ENCODE measurements at places on chromosomes 3 and 15.

DNA sequence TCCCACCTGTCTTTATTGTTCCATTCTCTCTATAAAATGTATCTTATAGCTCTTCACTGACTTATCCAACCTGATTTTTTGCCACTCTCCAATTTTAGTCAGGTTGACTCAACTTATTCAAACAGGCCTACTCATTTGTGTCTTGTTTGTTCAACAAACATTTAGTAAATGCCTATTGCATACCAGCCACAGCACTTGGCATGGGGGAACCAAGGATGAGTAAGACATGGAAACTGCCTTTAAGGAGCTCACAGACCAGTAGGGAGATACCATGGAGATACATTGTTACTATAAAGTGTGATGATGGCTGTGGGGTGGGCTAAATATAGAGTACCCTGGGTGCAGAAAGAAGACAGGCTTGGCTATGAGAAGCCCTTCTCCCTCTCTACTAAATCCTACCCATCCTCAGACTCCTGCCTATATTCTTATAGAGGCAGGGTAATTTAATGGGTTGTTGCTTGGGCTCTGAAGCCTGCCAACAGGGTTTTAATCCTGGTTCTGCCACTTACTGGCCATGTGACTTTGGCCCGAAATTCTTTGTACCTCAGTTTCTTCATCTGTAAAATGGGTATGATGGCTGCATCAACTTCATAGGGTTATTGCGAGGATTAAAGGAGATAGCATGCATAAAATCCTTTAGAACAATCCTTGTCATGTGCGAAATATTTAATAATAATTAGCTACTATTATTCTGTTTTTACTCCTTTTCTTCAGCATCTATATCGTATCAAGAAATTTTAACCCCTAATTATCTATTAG, 348.5 kb upstream of the UMPS start:
- H3K4me1 ChIP-seq = no peaks in the 10 kb centered on the region
- no peaks in the 10 kb centered on the region for H3K36me3 ChIP-seq
- H3K4me3 ChIP-seq = no peak overlapping the region

GRCh38 chr15:52080031-52080430, 32.5 kb downstream of the BCL2L10 start:
- no peak overlapping the region for H3K4me3 ChIP-seq
- peaks cover 13% of the 10 kb centered on the region for H3K27me3 ChIP-seq
- H3K27ac ChIP-seq = no peak overlapping the region
- DNase-seq = no peak
- H3K36me3 ChIP-seq = peaks cover 5% of the 10 kb centered on the region

DNA sequence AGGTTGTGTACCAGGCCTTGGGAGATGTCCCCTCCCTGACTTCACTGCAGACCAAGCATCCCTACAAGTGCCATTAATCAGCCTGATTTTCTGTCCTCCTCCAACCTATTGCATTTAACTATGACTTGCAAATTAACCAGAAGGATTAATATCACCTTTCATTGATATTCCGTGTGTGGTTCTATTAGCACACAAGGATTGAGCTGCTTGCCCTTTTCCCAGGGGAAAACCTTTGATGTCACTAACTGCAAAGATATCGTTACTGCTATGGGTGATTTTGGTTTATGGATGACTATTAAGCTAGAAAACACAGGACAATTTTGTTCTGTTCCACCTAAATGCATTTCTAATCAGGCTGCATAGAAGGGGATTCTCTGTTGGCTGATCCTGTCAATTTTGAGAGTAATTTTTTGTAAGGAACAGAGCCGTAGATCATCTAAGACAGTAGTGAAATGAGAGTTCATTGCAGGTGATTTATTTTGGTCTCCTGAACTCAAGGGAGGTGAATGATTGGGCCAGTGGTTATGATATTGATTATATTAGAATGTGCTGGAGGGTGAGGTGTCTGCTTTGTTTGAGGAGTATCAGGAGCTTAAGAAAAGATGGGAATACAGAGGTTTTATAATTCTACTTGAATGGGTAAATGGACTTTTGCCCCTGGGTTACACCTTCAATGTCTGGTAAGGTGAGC, 177.5 kb upstream of the SNTN start:
- DNase-seq = no peak
- no peak overlapping the region for H3K4me3 ChIP-seq
- no peaks in the 10 kb centered on the region for H3K36me3 ChIP-seq
- H3K4me1 ChIP-seq = no peaks in the 10 kb centered on the region

- no peak for DNase-seq
- peak overlapping the region; percentile 80 for H3K4me3 ChIP-seq
- H3K4me1 ChIP-seq = peaks cover 6% of the 10 kb centered on the region
- H3K27me3 ChIP-seq = peaks cover 93% of the 10 kb centered on the region
Measured at GRCh38 chr3:194314388-194315068, 36.6 kb downstream of the CPN2 start.

DNA sequence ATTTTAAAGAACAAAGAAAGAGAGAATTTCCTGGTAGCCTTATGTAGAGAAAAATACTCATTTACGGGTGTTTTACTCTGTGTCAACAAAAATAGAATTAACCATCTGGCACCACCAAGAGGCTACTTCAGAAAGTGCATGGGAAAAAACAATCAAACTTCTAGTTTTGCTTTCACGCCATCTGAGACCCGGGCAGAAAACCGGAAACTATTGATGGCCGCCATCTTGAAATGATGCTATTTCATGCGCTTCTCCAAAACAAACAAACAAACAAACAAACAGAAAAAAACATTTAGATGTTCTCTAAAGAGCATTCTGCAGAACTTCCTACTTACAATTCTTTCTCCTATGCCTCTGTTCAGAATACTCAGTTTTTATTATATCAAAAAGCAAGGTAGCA, 49.4 kb upstream of the SYNPR start:
- H3K27ac ChIP-seq = no peak overlapping the region
- H3K4me3 ChIP-seq = no peak overlapping the region
- no peaks in the 10 kb centered on the region for H3K4me1 ChIP-seq
- H3K36me3 ChIP-seq = no peaks in the 10 kb centered on the region

- no peak for DNase-seq
- H3K4me1 ChIP-seq = peaks cover 2% of the 10 kb centered on the region
- no peaks in the 10 kb centered on the region for H3K36me3 ChIP-seq
- H3K27me3 ChIP-seq = no peaks in the 10 kb centered on the region
- H3K4me3 ChIP-seq = no peak overlapping the region
Measured at GRCh38 chr3:152121270-152121636, 147.5 kb upstream of the MBNL1 start.

DNA sequence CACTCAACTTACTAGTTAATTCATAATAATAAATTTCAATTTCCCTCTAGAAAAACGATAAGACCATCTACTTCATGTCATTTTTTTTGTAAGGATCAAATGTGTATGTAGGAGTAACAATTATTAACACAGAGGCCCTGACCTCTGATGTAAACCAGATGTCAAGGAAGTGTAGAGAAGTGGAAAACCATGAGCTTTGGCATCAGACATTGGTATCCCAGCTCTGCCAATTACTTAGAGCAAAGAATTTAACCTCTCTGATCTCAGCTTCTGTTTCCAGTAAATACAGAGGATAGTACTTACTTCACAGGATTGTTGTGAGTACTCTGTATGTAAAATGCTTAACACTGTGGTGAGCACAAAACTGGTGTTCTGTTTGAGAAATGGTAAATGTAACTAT, 17.5 kb downstream of the AQR start:
- no peaks in the 10 kb centered on the region for H3K4me1 ChIP-seq
- H3K4me3 ChIP-seq = no peak overlapping the region
- DNase-seq = no peak
- peak overlapping the region; percentile 58 for H3K27ac ChIP-seq

GRCh38 chr3:102605153-102605552, 170.3 kb downstream of the ZPLD1 start:
- no peaks in the 10 kb centered on the region for H3K27me3 ChIP-seq
- no peak overlapping the region for H3K4me3 ChIP-seq
- H3K36me3 ChIP-seq = no peaks in the 10 kb centered on the region
- no peaks in the 10 kb centered on the region for H3K4me1 ChIP-seq
- DNase-seq = no peak

- H3K27ac ChIP-seq = no peak overlapping the region
- peaks cover 10% of the 10 kb centered on the region for H3K4me1 ChIP-seq
- no peak for DNase-seq
- peaks cover 6% of the 10 kb centered on the region for H3K27me3 ChIP-seq
- no peaks in the 10 kb centered on the region for H3K36me3 ChIP-seq
- H3K4me3 ChIP-seq = no peak overlapping the region
Measured at GRCh38 chr3:45168451-45168850, 22.3 kb upstream of the CDCP1 start.

GRCh38 chr3:128278130-128278529, 124.8 kb downstream of the EEFSEC start:
- no peak overlapping the region for H3K27ac ChIP-seq
- no peaks in the 10 kb centered on the region for H3K27me3 ChIP-seq
- no peak overlapping the region for H3K4me3 ChIP-seq
- no peaks in the 10 kb centered on the region for H3K36me3 ChIP-seq
- H3K4me1 ChIP-seq = no peaks in the 10 kb centered on the region

DNA sequence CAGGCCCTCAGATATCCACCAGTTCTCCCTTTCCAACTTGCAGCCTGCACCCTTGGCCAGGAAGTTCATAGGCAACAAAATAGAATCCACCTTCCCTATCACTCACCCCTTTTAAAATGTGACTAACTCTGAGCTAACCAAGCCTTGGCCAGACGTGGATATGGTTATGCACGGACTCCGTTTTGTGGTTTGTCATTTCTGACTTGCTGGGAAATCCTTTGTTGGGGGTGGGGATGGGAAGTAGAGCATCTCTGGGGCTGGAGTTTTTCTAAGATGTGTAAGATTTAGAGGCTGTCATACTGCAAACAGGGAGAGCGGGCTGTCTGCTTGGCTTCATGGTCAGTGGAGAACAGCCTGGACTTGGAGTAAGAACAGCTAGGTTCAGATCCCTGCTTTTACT, 62.6 kb downstream of the SMAD3 start:
- no peaks in the 10 kb centered on the region for H3K27me3 ChIP-seq
- peaks cover 61% of the 10 kb centered on the region for H3K4me1 ChIP-seq
- DNase-seq = no peak

DNA sequence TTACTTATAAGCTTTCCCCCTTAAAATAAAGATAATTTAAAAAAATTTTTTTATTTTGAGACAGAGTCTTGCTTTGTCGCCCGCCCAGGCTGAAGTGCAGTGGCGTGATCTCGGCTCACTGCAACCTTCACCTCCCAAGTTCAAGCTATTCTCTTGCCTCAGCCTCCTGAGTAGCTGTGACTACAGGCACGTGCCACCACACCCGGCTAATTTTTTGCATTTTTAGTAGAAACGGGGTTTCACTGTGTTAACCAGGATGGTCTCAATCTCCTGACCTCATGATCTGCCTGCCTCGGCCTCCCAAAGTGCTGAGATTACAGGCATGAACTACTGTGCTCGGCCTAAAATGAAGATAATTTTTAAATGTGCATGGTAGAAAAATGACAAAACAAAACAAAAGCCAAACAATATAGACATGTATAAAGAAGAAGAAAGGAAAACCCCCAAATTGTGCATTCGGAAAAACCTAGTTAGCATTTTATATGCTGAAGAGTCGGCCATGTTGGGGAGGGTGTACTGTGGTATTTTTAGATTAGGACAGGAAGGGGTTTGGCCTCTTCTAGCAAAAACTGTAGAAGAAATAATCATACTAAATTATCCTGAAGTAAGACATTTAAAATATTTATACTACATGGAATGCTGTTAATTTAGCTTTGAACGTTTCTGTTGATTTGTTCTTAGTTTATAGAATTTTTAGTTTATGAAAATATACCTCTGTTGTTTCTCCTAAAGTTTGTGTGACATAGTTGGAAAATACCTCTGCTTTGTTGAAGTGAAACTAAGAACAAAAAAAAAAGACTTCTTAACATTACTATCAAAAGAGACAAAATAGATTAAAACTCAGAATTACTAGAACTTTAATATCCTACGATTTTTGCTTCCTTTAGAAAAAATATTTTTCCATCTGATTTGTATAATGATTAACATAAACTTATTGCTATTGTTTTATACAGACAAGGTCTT, 7.4 kb downstream of the APPL1 start:
- H3K27me3 ChIP-seq = no peaks in the 10 kb centered on the region
- DNase-seq = no peak
- H3K4me1 ChIP-seq = peaks cover 6% of the 10 kb centered on the region
- H3K4me3 ChIP-seq = no peak overlapping the region
- no peak overlapping the region for H3K27ac ChIP-seq

DNA sequence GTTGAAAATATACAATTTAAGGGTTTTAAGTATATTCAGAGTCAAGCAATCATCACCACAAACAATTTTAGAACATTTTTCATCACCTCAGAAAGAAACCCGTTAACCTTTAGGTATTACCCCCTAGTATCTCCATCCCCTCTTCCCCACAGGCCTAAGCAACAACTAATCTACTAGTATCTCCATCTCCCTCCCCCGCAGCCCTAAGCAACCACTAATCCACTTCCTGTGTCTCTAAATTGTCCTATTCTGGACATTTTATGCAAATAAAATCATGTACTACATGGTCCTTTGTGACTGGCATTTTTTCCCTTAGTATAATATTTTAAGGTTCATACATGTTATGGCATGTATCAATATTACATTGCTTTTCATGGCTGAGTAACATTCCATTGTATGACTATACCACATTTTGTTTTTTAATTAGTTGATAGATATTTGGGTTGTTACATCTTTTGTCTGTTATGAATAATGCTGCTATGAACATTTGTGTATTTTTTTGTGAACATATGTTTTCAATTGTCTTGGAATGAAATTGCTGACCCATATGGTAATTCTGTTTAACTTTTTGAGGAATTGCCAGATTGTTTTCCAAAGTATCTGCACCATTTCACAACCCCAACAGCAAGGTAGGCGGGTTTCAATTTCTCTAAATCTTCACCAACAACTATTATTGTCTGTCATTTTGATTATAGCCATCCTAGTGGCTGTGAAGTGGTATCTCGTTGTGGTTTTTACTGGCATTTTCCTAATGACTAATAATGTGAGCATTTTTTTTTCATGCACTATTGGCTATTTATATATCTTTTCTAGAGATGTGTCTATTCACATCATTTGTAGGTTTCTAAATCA, 215.6 kb upstream of the CD96 start:
- H3K4me1 ChIP-seq = peaks cover 14% of the 10 kb centered on the region
- H3K36me3 ChIP-seq = no peaks in the 10 kb centered on the region
- H3K4me3 ChIP-seq = no peak overlapping the region

DNA sequence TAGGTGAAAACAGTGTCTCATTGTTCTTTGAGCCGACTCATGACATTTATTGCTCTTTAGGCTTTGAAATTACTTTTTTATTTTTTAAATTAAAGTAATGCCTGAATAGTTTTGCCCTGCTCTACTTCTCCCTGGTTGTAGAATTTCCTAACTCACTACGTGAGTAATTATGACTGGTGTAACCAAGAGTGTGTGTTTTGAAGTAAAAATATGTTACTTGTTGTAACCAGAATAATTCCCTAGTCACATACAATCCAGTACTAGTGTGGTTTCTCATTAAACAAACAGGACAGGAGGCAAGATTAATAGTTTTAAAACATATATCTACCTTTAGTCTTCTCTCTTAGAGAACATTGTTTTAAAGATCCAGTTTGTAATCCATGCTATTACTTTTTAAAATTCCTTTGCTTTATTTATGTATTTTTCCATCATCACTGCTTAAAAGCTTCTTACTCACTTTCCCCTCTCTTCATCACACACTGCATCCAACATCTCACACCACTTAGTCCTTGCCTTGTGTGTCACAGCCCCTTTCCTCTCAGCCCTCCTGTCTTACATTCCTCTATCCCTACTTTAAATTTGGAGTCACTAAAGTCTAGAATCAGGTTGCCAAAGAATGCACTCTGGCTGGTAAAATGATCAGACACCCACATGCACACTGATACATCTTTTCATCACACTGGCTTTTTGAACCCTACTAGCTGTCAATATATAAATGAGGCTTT, 219.7 kb downstream of the WNT5A start:
- no peaks in the 10 kb centered on the region for H3K27me3 ChIP-seq
- no peaks in the 10 kb centered on the region for H3K4me1 ChIP-seq
- no peak overlapping the region for H3K27ac ChIP-seq
- no peak overlapping the region for H3K4me3 ChIP-seq

GRCh38 chr3:118637846-118638245, 396.8 kb downstream of the IGSF11 start:
- DNase-seq = no peak
- H3K27ac ChIP-seq = no peak overlapping the region
- no peaks in the 10 kb centered on the region for H3K4me1 ChIP-seq
